ENCODE measurements at places on chromosomes 6 and 20. TPM values are rescaled to one million over a fixed set of nuclear protein-coding genes. Genes with fewer than 3 reads are reported as not detected.

- DNase-seq: no peak
These were observed 29.1 kb downstream of the BCAS1 start for GRCh38 chr20:54041336-54041735.

DNA sequence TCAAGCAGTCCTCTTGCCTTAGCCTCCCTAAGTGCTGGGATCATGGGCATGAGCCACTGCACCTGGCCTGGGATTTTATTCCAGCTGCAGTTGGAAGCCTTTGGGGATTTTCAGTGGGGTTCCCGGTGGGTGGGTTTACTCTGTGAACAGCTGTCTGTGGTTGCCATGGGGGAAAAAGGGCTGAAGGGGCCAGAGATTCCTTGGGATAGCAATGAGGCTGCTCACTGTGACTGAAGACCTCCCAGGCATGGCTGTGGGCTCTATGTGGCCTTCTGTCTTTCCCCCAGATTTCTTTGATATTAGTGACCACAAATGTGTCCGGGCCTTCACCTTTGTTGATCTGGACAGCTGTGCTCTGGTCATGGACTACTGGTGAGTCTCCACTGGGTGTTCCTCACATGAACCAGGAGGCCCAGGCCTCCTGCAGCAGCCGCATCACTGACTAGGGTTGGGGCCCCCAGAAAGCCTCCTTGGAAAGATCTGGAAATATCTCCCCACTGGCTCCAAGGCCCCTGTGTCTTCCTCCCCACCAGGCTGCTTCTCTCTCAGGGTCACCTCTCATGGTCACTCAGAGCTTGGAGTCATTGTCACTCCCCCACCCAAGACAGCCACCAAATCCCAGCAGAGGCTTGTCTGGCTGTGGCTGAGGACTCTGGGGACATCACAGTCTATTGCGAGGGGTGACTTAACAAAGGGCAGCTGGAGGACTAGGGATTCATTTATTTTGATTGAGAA lies 33.4 kb downstream of the EFCAB8 start:
- DNase-seq: no peak

DNA sequence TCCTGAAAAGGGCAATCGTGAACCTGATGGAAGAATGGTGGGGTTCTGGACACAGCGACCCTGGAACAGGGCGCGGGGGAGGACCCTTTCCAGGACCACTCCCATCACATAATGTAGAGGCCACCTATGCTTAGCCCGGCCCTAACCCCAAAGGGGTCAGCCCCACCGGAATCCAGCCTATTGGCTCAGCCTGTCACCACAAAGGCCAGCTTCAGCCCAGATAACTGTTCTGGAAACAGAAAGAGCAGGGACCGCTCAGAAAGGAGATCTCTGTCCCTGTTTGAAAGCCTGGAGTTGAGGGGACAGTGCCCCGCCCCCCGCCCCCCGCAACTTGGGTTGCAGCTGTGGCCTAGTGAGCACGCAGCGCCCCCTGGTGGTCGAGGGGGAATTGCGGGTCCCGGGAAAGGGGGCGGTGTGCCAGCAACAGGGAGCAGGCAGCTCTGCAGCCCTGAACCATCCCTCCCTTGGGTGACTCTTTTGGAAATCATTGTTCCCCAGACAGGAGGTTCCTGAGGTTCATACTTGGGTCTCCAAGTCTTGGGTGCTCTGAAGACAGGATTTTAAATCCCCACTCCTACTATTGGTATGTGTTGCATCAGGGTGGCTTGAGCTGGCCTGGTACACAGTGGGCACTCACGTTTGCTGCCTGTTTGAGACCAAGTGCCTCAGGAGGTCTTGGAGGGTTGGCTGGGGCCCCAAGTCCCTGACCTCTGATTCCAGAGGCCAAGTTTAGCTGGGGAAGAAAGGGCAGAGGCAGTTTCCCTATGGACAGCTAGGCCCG lies 1.5 kb downstream of the SIGLEC1 start:
- peak; percentile 80 for DNase-seq

DNA sequence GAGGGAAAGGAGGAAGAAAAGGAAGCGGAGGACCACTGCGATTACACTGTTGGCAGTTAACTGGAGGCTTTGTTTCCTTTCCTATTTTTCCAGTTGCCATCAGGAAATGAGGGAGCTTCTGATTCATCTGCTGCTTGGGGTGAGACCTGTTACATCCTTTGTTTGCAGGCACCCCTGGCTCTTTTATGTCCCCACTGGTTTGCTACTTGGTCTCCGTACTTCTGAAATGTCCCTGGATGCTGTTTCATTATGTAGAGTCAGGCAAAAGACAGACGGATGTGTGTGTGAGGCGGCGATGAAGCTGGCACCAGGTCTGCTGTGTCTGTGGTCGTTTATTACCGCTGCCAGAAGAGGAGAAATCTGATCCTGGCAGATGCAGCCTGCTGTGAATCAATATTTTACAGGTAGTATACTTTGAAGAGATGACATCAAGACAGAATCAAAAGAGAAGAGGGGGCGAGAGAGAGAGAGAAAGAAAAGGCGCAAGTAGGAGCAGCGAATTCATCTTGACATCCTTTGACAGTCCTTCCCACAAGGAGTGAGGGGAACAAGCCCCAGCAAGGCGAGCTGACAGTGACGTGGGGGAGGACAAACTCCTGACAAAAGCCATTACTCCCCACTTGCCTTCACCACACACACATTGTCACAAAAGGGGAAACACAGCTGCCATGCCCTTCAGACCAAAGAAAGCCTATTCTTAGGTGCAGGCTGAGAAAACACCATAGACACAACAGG lies 145.9 kb upstream of the FBXL4 start:
- no peak for DNase-seq

DNA sequence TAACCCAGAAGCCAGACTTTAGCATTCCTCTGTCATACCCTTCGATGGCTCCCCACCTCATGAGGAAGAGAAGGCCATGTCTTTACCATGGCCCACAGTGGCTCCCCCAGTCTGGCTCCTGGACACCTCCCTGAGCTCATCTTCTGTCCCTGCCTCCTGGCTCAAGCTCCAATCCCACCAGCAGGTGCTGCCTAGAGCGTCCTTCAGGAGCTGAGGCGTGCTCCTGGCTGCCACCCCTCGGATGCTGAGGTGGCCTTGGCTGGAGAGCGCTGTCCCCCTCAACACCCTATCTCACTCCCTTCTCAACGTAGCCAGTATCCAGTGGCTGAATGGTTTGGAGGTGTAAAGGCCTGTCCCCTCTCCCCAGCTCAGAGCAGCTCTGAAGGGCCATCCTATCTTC lies 47.4 kb upstream of the RANBP9 start:
- no peak for DNase-seq

COL10A1 gene
- total RNA-seq: 0.40 TPM

PTK6 gene
- 0.06 TPM for total RNA-seq

L3MBTL3 gene
- total RNA-seq: 13.3 TPM

GPSM3 gene
- 9.3 TPM for total RNA-seq

MYLK2 gene
- total RNA-seq: 5.2 TPM

Measured in spinal cord (tissue), 10 donors.